ENCODE measurements at places on chromosomes 1 and 21.

DNA sequence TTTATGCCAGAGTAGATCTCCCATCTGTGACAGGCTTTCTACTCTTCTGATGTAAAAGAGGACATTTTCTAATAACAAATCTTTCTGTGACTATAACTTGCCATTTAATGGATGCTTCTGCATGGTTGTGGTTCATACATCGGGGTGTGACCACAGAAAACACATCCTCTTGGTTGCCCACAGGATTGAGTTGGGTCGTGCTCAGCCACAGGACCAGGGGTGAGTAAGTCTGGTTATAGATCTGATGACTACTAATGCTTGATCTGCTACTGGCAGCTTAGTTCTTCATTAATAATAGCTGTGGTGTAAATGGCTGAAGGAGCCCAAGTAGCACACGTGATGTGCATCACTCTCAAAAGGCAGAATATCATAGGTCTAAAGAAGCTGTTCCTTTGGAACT is 328.2 kb downstream of the RWDD3 start:
- DNase-seq: no peak

DNA sequence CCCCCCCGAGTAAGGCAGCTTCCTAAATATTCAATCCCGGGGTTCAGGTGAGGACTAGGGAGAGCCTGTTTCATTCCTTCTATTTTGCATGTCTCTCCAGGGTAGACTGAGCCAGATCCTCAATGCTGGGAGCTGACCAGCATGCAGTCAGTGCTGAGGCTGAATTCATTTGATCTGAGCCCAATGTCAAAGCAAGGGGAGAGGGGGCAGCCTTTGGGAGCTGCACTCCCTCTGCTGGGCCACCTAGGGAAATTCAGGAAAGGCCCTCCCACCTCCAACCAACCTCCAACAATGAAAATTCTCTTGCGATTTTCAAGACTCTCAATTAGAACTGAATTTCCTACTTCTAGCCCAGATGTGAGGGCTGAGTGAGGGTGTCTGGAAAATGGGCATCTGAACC is 371.2 kb downstream of the NPHP4 start:
- DNase-seq: no peak

GRCh38 chr1:161843156-161843555 is 77.0 kb downstream of the ATF6 start:
- DNase-seq: peak; percentile 27

- no peak for DNase-seq
Measured at GRCh38 chr1:11291049-11291448, 18.1 kb downstream of the UBIAD1 start.

DNA sequence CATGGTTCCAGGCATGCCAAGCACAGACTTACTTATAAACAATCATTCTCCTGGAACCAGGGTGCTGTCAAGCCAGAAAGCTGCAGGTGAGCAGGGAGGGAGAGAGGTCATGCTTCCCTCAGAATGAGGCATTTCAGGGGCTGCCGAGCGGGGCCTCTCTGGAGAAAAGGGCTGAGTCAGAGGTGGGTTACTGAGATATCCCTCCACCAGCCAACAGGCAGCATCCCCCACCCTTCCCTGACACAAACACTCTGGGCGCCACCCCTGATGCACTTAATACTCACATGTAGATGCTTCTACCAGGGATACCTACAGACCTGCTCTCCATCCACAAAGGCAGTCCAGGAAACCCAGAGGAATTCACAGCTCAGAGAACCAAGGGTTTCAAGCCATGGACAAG is 13.1 kb downstream of the STK40 start:
- no peak for DNase-seq

GRCh38 chr1:18948048-18948912 is 8.2 kb downstream of the IFFO2 start:
- DNase-seq: no peak

DNA sequence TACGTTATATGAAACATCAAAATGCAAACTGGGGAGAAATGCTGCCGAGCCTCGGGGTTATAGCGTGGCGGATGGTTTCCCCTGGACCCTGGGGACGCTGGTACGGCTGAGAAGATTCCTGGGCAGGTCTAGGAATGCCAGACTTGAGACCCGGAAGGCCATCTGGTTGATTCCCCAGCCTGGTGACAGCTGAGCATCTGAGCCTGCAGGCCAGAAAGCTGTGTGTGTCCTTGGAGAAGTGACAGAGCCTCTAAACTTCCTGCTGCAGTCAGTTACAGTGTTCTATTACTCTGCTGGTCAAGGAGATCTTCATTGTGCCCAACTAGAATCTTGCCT is 2.3 kb downstream of the VASH2 start:
- no peak for DNase-seq

DNA sequence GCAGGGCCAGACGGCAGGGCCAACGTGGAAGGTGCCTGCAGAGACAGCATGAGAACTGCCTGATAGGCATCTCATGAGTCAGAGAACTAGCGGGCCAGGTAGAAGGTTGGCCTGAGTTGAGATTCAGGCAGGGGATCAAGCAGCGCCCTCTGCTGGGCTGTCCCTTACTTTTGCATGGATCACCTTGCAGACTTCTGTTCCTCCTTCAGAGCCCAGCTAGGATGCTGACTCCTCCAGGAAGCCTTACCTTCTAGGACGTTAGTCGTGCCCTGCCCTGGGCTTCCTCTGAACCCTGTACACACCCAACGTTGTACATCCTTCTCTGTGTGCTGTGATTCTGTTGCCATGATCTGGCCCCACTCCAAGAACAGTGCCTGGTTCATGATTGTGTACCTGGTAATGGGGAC is 231.3 kb upstream of the VAMP3 start:
- DNase-seq: no peak

- DNase-seq: peak; percentile 92
Measured at GRCh38 chr21:32523988-32524719, 61.2 kb downstream of the TCP10L start.

DNA sequence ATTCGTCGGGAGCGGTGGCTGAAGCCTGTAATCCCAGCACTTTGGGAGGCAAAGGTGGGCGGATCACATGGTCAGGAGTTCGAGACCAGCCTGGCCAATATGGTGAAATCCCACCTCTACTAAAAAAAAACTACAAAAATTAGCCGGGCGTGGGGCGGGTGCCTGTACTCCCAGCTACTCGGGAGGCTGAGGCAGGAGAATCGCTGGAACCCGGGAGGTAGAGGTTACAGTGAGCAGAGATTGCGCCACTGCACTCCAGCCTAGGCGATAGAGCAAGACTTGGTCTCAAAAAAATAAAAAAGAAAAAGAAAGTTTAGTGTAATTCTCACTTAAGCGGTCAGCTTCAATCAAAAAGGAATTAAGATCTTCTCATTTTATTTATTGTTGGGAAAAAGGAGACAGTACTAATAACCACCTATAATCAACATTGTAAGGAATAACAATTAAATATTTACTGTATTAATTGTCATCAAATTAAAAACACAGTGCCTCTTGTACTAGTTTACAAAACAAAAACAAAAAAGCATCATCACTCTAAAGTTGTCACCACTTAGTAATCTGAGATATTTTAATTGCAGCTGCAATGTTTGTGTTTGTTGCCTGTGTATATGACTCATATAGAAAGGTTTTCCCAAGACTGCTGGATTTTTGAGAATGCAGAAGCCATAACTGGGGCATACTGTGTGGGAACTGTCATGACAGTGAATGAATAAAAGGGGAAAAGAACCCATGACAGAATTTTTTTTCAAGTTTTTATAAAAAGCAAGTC is 3.7 kb downstream of the FBXO42 start:
- peak; percentile 87 for DNase-seq

DNA sequence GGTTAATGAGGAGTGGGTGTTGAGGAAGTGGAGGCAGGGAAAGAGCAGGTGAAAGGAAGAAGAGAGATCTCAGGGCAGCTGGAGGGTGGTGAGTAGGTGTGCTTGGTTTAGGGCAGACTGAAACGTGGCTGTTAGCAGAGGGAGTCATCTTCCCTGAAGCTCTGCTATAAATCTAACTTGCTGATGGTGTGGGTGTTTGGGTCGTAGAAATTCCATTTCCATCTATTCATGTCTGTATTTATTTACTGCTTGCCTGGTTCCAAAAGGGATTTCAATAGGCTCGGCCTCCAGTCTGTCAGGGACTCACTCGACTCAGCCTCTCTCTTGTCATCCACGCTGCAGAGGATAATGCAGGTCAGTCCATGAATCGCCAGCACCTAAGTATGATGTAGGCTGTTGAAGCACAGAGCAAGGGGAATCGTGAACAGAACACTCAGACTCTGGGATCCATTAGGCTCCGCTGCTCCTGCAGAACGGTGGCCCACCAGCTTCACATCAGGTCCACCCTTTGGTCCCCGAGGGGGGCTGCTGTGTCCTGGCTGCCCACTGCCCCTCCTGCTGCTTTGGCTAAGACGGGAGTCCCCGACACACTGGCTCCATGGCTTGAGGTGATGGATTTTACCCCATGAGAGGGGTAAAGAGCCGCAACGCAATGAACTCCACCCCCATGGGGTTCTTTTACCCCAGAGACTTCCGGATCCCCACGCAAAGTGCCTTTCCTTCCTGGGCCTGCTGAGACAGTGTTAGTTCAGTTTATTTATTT is 156.2 kb downstream of the RHOU start:
- peak; percentile 16 for DNase-seq

DNA sequence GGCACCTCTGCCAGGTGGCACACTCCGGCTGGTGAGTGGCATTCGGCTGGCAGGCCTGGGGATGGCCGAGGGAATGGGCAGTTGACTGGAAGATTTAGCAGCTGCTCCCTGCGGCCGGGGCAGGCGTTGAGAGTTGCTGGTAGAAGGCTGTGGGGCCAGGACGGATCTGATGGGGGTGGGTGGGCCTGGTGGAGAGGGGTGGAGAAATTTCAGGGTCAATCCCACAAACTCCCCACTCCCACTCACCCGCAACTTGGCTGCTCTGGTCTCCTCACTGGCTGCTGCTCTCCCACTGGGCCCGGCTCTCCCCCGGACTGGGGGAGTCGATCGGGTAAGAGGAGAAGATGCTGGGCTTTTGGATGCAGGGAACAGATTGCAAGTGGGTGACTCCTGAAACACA is 2.1 kb downstream of the PSRC1 start:
- DNase-seq: no peak

- no peak for DNase-seq
Measured at GRCh38 chr1:11521582-11522399, 42.8 kb downstream of the DISP3 start.

DNA sequence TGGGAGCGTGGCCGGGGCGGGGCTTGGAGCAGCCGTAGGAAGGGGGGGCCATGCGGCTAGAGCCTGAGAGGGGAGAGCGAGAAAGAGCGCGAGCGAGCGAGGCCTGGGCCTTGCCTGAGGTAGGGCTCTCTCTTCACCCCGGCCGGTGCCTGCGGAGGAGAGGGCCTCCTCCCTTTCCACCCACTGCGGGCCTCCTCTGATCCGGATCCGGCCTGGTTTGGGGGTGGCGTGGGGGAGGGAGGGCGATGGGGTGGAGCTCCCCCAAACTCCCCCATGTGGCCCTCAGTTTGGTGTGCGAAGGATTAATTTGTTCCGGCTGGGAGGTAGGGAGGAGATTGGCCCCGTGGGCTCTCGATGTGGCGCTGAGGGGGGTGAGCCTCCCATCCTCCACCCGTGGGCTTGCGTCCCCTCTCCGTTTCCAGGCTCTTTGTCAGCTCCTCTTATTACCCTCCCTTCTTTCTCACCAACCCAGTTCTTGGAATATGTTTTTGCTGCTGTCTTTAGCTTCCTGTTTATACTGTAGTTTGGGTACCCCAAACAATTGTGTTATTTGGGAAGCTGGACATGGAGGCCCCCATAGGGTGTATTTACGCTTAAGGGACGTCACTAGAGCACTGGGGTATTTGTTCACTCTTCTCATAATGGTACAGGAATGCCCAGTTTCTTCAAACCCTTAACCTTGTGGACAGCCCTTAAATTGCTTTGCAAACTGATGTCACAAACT is 685 bp downstream of the UBAP2L start:
- DNase-seq: peak; percentile 34

GRCh38 chr21:29335720-29336119 is 37.0 kb downstream of the BACH1 start:
- no peak for DNase-seq

DNA sequence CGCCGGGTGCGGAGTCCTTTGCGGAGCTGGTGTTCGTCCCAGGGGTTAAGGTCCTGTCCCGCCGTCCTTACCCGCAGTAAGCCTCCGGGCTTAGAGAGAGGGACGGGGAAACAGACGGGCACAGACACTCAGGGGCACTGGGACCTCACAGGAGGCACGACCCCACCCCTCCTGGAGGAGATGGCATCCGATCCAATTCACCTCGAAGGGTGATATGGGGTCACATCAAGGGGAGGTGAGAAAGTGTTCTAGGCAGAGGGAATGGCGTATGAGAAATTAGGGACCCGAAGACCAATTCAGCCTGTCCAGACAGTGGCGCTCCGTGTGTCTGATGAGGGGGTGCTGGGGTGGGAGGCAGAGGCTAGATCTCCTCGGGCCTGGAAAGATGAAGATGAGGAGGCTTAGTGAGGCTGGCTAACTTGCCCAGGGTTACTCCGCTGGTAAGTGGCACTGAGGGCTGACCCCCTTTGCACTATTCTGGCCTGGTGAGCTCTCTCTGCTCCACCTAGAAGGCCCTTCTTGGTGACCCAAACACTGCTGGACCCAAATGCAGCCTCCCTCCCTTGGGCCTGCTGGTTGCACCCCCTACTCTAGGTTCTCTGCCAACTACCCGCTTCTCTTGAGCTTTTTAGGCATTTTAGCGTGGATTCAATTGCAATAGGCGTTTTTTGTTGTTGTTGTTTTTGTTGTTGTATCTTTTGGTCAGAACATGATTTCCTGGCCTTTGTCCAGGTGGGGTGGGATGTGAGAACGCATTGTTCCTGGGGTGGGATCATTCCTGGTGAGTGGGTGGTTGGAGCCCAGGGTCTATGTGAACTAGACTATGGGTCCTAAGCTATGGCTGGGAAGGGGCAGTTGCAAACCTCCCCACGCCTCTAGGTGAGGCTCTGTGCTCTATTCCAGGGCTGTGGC is 12.3 kb downstream of the BTBD19 start:
- no peak for DNase-seq

DNA sequence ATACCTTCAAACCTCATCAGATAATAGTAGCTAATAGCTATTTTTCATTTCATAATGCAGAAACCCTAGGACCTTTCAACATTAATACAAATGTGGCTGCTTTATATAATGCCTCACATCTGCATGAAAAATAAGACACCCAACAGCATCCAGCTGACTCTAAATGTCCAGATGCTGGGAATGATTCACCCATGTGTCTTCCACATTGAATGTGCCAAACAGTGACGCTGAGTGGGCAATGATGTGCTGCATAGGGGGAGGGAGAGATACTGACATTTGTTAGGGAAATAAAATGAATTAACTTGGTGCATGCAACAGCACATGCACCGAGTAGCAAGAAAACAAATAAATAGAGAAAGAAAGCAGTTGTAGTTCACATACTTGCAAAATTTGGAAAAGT is 199.3 kb downstream of the DSCAM start:
- no peak for DNase-seq

DNA sequence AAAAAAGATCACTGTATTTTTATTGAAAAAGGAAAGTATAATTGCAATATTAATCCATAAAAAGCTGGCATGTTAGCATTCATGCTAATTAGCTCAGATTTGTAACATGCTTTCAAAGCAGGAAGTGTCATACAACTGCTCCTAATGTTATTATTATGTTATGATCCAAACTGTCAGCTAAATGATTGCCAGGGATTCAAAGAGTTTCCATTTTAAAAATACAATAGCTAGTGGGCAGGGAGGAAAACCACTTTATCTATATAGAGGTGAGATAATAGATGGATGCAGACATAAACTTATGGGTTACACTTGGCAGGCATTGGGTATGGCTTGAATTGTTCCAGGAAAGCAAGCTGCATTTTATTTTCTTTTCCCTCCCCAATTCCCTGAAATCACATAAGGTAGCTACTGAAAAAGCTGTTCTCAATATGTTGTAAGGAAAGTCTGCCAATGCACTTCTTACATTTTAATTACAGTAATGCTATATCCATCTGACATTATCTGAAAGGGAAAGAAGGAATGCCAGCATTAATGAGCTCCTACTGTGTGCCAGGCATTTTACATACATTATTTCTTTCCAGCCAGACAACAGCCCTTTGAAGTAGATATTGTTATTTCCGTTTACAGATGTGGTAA is 9.8 kb upstream of the MYSM1 start:
- no peak for DNase-seq

Measured in GM04503 (cell line).